ENCODE measurements at places on chromosomes 1 and 21.

DNA sequence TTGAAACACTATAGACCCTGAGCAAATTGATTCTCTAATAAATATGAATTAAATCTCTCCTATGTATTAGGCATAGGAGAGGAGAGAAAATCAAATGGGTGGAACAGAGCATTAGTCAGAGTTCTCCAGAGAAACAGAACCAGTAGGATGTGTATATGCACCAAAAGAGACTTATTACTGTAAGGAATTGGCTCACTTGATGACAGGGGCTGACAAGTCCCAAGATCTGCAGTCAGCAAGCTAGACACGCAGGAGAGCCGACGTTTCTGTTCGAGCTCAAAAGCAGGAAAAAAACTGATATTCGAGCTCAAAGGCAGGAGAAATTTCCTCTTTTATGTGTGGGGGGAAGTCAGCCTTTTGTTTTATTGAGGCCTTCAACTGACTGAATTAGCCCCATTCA is 259.2 kb upstream of the KAZN start:
- DNase-seq, result no peak

GRCh38 chr1:53631622-53632310 is 107.2 kb downstream of the GLIS1 start:
- DNase-seq, result no peak

DNA sequence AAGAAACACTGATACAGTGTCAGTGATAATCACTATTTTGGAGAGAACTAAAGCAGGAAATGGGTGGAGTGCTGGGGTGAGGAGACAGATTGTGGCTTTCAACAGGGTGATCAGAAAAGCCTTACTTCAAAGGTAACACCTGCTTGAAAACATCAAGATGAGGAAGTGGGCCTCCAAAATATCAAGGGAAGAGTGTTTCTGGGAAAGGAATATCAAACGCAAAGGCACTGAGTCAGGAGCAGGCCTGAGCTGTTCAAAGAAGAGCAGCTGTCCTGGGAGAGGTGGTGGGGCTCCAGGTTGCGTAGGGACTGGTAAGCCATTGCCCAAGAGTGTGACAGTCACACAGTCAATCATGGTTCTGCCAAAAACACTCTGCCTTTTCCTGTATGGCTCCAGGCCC is 47.1 kb upstream of the ATP1A1 start:
- DNase-seq, result no peak

DNA sequence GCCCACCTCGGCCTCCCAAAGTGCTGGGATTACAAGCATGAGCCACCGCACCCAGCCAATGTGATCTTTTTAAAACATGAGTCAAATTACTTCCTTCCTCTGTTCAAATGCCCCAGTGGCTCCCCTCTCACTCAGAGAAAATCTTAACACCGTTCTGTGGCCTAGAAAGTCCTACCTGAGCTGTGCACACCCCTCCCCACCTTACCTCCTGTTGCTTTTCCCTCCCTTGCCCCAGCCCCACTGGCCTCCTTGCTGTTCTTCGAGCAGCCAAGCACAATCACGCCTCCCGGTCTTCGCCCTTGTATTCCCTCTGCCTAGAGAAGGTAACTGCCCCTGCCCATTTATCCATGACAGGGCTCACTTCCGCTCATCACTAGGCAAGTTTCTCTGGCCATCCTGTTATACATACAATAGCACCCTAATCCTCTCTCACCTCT is 62.6 kb upstream of the RPL11 start:
- no peak for DNase-seq

DNA sequence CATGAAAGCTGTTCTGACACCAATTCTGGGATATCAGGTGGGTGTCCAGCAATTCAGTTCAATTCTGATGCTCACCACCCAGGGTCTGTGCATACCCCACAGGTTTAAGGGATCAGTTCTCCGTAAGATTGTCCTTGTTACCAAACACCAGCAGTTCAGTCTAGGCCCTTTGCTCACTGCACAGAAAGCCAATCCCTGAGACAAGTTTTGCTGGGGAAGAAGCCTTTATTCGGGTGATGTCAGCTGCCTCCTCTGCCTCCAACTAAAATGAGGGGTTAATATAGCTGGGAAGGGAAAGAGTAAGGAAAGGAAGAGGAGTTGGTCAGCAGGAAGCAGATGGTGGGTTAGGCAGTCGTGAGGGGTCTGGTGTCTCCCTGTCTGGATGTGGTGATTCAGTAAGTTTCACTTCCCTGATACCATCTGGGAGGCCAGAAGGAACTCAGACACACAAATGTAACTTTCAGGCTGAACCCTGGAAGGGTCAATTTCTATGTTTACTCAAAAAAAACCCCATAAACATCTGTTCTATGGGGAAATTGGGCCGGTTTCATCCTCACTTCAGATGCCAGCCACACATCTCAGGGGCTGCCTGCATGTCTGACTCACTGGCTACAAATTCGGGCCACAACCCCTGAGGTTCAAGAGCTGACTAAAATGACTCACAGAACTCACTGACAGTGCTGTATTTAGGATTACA is 83.3 kb upstream of the PGBD5 start:
- DNase-seq, result no peak

GRCh38 chr1:14182856-14183255 is 415.6 kb upstream of the KAZN start:
- DNase-seq, result no peak

GRCh38 chr1:67894981-67895735 is 61.9 kb upstream of the GNG12 start:
- no peak for DNase-seq

DNA sequence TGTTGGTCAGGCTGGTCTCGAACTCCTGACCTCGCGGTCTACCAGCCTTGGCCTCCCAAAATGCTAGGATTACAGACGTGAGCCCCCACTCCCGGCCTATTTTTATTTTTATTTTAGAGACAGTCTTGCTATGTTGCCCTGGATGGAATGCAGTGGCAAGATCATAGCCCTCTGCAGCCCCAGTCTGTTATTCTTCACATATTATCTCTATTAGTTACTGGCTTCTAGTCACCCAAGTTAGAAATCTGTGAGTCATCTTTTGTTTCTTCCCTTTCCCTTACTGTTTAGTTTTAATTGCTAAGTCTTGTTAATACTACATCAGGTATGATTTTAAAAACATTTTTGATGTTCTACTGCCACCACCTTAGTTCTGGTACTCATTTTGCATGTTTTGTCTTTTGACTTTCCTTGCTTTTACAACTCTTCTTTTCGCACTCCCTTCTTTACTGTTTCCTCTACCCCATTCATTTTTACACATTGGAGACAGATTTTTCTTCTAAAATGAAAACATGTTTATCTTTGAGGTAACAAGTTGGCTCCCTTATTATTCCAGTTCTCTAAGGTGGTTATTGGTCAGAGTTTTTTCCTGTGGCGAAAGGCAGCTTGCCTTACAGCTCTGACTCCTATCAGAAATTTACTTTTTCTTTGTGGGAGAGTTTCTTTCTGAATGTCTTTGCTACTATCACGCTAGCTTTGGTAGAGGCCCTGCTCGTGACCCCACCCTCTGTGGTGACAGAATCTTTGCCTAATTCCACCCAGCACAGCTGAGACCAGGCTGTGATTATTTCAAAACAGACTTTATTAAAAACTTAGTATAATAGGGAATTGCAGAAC is 19.5 kb downstream of the ZMYM4 start:
- DNase-seq, result no peak

DNA sequence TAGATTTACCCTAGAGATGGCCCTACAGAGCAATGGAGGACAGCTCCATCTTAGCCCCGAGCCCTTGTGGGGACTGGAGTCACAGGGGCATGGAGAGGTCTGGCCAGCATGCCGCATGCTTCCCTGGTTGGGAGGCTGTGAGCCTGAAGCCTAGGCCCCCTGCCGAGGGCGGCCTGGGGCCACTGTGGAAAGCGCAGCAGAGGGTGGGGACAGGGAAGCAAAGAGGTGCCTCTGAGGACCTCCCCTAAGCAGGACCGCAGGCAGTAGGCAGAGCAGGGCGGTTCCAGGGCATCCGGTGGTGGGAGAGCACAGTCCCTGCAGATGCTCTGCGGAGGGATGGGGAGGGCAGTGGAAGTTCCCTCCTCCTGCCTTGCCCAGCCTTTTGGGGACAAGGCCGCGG is 26.5 kb upstream of the PEF1 start:
- DNase-seq, result no peak

Data from stimulated activated CD4-positive, alpha-beta T cell treated with anti-CD3 and anti-CD28 coated beads, TNF-alpha, amount 100 ng/mL, for 48 hours (primary cell).